ENCODE measurements at places on chromosomes 3 and 15. TPM values are rescaled to one million over a fixed set of nuclear protein-coding genes. Genes with fewer than 3 reads are reported as not detected.

DNA sequence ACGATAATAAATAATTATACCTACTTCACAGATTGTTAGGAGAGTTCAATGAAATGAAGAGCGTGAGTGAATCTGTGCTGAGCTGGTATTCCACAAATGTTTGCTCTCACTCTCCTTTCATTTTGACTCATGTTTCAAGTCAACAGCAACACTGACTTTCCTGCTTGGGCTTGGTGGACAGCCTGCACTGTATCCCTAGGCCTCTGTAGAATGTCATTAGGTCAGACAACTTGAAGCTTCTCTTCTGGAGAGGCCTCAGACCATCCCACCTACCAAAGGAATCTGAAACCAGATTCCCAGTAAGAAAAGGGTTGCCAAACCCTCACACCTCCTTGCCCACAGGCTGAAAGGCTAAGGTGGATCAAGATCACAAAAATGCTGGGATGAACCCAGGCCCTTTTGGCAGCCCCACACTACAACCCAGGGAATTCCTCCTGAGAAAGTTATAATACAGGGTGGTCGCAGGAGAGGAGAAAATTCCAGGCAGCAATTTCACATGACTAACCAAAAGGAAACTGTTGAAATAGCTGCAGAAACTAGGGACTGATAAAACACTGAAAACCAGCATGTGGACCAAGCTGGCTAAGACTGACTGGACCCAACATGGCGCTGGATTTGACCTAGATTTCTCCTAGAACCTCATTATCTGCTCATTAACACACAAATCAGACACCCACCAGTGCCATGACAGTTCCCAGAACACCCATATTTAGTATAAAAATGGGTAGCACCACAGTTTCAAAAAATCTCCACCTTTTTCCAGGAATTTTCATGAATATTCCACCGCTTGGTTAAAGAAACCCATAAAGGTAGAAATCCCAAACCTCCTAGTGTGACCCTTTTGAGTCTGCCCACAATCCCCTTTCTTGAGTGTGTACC is 57.0 kb upstream of the ZNF148 start:
- DNase-seq = no peak

Gene CPNE9
- not detected for total RNA-seq

Gene TMEM207
- not detected for total RNA-seq

- no peak for DNase-seq
Measured at GRCh38 chr15:63385911-63386531, 4.4 kb upstream of the CA12 start.

DNA sequence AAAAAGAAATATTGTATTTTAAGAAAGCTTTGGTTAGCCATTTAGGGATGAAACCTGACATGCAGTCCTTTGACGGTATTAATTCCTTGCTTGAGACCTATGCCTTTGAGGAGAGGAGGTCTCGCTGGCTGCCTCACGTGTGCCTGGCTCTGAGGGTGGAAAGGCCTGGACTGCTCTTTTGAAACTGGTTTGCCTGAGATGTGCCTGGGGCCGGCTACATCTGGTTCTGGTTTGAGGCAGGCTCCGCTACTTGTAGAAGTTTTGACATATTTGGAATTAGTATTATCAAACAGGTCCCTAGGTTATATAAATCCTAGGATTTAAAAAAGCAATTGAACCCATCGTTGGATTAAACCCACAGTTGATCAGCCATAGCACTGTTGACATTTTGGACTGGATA is 6.5 kb downstream of the NISCH start:
- no peak for DNase-seq

Gene CD86
- total RNA-seq = 4.2 TPM

DNA sequence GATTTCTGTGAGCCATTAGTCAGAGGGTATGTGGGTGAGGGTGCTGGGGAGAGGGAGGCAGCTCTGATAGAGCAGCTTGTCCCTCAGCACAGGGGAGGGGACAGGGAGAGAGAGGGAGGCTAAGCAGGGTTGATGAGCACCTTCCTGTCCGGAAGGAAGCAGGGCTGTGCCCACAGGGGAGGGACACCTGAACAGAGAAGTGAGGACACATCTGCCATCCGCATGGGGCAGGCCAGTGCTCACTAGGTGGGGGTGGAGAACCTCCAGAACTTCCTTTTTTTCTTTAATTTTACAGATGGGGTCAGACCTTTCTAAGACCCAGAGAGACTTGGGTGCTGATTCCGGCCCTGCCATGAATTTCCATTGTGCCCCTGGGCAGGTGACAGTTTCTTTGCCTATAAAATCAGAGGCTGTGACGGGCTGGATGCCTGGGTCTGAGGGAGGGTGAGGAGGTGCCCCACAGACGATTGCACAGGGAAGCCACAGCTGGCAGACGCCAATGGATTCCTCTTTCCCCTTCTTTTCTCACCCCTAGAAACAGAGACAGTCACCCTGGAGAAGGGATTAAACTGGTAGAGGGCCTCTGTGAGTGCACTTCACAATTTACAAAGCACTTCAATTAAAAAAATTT is 4.1 kb upstream of the TGM5 start:
- no peak for DNase-seq

DNA sequence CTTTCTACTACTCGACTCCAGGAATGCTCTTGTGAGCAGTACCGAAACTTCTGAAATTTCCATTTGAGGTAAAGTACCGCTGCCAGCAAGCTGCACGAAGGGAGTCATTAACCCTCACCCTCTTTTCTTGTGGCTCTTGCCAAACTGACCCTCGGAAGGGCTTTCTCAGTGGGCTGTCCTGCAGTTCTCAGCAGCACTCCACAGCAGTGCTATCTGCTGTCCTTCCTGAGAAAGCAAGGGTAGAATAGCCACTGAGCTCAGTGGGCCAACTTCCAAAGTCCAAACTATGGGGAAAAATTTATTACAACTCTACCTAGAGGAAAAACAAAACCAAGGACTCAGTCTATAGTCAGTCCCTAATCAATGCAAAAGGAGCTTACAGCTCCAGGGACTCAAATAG is 38.5 kb upstream of the COL8A1 start:
- no peak for DNase-seq

DNA sequence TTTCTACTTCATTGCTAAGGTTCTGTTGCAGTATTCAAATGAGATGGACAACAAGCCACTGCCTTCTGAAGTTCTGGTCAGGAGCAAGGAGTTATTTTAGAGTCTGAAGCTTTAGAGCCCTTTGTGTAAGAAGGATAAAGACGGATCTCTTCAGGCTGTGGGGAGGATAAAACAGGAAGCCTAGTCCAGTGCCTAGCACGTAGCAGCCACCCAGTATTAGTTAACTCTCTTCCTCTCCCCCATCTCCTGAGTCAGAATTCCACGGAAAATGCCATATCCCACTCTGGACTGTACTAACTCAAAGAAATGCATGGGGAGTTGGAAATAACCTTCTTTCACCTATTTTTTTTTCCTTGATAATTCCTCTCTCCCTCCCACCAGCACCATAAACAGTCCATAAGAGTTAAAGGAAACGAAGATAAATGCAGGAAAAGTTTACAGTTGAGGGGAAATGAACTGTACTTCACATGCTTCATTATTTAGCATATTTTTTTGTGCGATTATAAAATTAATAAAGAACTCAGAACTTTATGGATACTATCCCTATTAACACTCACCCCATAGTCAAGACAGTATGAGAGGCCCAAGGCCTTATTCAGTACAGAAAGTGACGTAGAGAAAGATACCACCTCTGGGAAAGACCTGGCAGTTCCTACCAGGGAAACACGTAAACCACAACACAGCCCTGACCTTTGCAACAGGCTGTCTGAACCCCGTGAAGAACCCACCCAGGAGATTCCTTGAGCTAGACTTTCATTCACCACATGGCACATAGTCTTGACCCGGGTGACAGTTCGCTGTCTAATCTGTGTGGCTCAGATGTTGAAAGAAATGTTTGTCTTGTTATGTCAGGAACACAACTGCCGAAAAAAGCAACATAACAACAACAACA is 9.2 kb downstream of the IGF2BP2 start:
- no peak for DNase-seq

Gene ZPLD1
- total RNA-seq = not detected

- DNase-seq = no peak
Measured at GRCh38 chr3:124787476-124788195, 57.4 kb downstream of the UMPS start.

- no peak for DNase-seq
Measured at GRCh38 chr15:37550360-37551024, 383.9 kb upstream of the TMCO5A start.

DNA sequence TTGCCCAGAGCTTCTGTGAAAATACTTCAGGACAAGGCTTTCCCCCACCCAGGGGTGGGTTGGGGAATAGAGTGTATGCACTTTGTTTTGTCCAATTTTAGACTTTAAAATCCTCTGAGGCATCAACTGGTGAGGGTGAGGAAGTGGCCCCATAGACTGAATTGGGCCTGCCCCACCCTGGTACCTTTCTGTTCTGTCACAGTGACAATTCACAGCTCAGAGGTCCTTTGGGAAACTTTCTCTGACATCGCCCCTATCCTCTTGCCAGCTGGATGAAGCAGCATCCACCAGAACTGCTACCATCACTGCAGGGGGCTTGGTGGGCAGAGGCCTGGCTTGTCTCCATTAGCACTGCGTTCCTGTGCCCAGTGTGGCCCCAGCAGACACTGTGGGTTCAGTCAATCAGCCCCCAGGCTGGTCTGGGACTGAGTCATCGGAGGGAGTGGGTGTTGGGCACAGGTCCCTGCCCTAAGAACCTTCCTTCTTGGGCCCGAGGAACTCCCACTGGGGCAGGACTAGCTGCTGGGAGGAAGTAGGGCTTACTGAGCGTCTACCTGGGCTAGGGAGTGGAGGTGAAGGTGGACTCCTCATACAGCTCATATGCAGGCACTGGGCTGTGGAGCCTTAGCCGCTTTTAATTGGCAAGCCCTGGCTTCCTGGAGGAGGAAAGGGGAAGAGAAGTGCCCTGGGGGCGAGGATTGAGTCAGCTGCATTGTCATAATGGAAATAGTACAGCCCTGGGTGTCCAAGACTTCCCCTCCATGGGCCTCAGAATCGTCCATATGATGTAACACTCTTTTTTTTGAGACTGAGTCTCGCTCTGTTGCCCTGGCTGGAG is 1.5 kb upstream of the PPM1M start:
- DNase-seq = no peak

Gene TRH
- total RNA-seq = not detected

- DNase-seq = peak; percentile 82
Measured at GRCh38 chr15:40843885-40844695, at the start of gene SPINT1. TSS of gene SPINT1 (plus strand) at chr15:40844048. CDS start at chr15:40844555, 507 bp downstream.

DNA sequence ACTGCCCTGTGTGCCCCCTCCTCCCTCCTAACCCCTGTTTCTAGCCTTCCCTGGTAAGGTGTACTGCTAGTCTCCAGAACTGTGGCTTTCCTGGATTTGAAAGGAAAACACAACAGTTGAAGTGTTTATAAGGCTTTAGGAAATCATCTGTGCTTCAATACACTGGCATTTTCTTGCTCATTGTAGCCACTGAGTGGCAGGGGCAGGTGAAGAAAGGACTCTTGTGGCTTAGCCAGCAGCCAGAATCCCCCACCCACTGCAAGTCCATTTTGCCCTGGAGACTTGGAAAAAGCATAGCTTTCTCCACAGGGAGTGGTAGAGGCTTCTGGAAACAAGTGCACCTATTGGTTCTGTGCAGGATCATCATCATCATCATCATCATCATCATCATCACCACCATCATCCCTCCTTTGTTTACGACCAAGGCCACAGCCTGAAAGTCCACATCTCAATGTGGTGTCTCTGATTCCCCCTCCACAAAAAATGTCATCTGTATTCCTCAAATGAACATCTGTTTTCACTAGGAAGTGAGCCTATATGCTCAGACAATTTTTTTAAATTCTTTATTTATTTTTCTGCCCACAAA is 33.4 kb downstream of the AQP9 start:
- no peak for DNase-seq

DNA sequence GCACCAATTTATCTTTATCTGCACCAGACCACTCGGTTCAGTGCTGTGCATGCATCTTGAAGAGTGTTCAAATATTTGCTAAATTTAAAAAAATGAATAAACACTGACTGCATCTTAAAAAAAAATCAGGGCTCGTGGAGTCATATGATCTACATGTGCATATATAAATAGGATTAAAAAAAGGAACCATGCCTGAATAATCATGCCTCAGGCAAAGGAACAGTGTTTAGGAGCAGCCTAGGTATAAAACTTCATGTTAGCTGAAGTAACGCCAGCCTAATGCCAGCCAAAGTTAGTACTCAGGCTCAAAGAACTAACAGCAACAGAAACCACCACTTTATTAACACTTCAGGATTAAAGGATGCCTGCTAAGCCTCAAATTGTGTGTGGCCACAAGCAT is 9.5 kb downstream of the ABCC5 start:
- DNase-seq = no peak

Gene CD276
- total RNA-seq = 22.6 TPM

Gene CCK
- total RNA-seq = not detected

Gene ANKUB1
- total RNA-seq = not detected

Gene SLC30A4
- 15.9 TPM for total RNA-seq

Gene RASL12
- 5.1 TPM for total RNA-seq

DNA sequence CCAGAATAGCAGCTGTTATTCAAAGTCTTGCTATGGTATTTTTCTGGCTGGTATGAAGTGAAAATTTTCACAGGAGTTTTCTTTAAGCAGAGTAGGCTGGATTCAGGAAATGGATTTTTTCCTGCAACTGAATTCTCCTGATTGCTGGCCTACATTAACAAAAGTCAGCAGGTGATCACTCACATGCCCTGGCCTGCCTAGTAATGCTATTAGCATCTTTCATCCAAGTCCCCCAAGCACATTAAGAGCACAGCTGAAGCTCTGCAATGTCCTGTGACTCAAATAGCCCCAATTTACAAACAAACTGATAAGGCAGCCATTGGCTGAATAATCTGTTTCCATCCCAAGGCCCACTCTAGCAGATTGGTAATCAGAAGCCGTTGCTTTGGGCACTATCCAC is 688.3 kb upstream of the LMCD1 start:
- DNase-seq = no peak

DNA sequence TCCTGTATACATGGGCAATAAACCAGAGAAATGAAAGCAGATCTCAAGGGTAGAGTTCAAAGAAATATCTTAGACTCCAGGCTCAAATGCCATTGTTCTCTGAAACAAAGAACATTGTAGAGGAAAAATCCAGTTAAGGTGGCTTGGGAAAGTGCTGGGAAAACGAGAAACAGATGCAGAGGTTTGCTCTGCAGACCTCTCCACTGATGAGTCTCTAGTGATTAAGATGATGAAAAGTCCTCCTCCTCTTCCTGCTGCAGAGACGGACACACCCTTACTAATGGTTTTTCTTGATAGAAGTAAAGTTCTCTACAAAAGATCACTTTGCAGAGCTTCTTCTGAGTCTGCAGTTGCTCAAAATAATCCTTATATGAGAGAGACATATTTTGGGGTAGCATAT is 264.7 kb downstream of the GABRG3 start:
- DNase-seq = no peak

GRCh38 chr3:176776622-176777175 is 420.6 kb downstream of the TBL1XR1 start:
- no peak for DNase-seq

DNA sequence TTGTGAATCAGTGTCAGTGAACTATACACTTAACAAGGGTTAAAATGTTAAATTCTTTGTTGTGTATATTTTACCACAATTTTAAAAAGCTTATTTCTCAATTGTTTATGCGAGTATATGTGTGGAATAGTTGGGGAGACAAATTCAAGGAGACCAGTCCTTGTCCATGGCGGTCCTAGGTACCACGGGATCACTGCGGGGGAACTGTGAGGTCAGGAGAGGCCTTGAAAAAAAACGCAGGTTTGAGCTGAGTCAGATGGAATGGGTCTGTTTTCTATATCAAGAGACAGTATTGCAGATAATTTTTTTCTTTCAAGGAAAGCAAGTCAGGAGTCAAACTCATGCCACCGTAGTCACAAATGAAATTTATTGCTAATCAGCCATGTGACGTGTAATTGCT is 18.5 kb downstream of the IGF1R start:
- no peak for DNase-seq

Gene SAMMSON
- total RNA-seq = 0.67 TPM
